ENCODE measurements at places on chromosomes 3 and 15. TPM values are rescaled to one million over a fixed set of nuclear protein-coding genes. Genes with fewer than 3 reads are reported as not detected.

GOLGA8T gene
- 0.13 TPM for polyA plus RNA-seq

ACAN gene
- polyA plus RNA-seq: 0.71 TPM

AP3B2 gene
- polyA plus RNA-seq: 2.2 TPM

RBPMS2 gene
- 90.9 TPM for polyA plus RNA-seq

GABRG3 gene
- not detected for polyA plus RNA-seq

IGDCC3 gene
- 0.13 TPM for polyA plus RNA-seq

PSTPIP1 gene
- 4.5 TPM for polyA plus RNA-seq

GLDN gene
- polyA plus RNA-seq: 1.5 TPM

DNAJC19 gene
- polyA plus RNA-seq: 47.2 TPM

IMPG2 gene
- 0.16 TPM for polyA plus RNA-seq

KIF7 gene
- 9.9 TPM for polyA plus RNA-seq

CFAP20DC gene
- 0.39 TPM for polyA plus RNA-seq

FES gene
- 30.0 TPM for polyA plus RNA-seq

GPR62 gene
- 0.32 TPM for polyA plus RNA-seq

ZBED2 gene
- 0.04 TPM for polyA plus RNA-seq

PLA1A gene
- 1.2 TPM for polyA plus RNA-seq

CYP1A1 gene
- 7.3 TPM for polyA plus RNA-seq

RHOV gene
- polyA plus RNA-seq: 4.0 TPM

C15orf39 gene
- polyA plus RNA-seq: 26.4 TPM

XCR1 gene
- polyA plus RNA-seq: 0.77 TPM

STARD5 gene
- polyA plus RNA-seq: 15.9 TPM

TMF1 gene
- 18.7 TPM for polyA plus RNA-seq

MEIS2 gene
- 79.8 TPM for polyA plus RNA-seq

DAZL gene
- polyA plus RNA-seq: not detected

C3orf22 gene
- polyA plus RNA-seq: not detected

FBXO40 gene
- polyA plus RNA-seq: not detected

FBLN2 gene
- 246 TPM for polyA plus RNA-seq

SST gene
- polyA plus RNA-seq: 3.7 TPM

ADAMTS9 gene
- polyA plus RNA-seq: 20.7 TPM

LXN gene
- polyA plus RNA-seq: 27.1 TPM

TMEM40 gene
- 7.0 TPM for polyA plus RNA-seq

ZCWPW2 gene
- 1.9 TPM for polyA plus RNA-seq

ABHD6 gene
- 8.8 TPM for polyA plus RNA-seq

IL5RA gene
- 0.13 TPM for polyA plus RNA-seq

FSD2 gene
- not detected for polyA plus RNA-seq

PPM1L gene
- 20.2 TPM for polyA plus RNA-seq

SLC38A3 gene
- polyA plus RNA-seq: 0.14 TPM

WDR93 gene
- polyA plus RNA-seq: 0.16 TPM

CLPX gene
- polyA plus RNA-seq: 24.9 TPM

CYP11A1 gene
- 0.38 TPM for polyA plus RNA-seq

MESP1 gene
- polyA plus RNA-seq: 0.91 TPM

WDR49 gene
- 0.08 TPM for polyA plus RNA-seq

LRRC2 gene
- 4.2 TPM for polyA plus RNA-seq

NMNAT3 gene
- 11.9 TPM for polyA plus RNA-seq

PRC1 gene
- polyA plus RNA-seq: 8.3 TPM

PTH1R gene
- 26.4 TPM for polyA plus RNA-seq

GNAT1 gene
- polyA plus RNA-seq: not detected

MYL3 gene
- polyA plus RNA-seq: 4.0 TPM

DUOXA2 gene
- 0.52 TPM for polyA plus RNA-seq

DPPA2 gene
- not detected for polyA plus RNA-seq

ARHGEF26 gene
- 21.3 TPM for polyA plus RNA-seq

FOXB1 gene
- 0.03 TPM for polyA plus RNA-seq
